Bone marrow (tissue), 2 donors: ENCODE measurements at places on chromosomes 2 and 18.

GRCh38 chr2:15638720-15639119 lies 47.1 kb downstream of the DDX1 start:
- DNase-seq: no peak

GRCh38 chr2:217225596-217225995 lies 365.7 kb upstream of the TNP1 start:
- DNase-seq: no peak

DNA sequence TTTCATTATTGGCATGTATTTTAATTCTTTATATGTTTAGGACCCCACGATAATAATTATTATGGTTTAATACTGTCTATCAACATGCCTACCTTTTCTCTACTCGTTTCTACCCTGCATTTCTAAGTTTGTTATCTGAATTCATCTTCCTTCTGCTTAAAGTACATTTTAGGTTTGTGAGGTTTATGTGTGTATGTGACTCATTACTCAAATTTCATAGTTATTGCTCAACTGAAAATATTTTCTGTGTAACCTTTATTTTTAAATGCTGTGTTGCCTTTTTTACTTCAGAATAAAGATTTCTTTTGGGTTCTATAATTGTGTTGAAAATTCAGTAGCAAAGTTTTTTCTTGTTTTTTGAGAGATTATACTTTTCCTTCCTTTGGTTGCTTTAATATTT lies 933.9 kb upstream of the LRRTM1 start:
- DNase-seq: no peak

GRCh38 chr2:53737091-53737490 lies 30.5 kb upstream of the CHAC2 start:
- DNase-seq: no peak

DNA sequence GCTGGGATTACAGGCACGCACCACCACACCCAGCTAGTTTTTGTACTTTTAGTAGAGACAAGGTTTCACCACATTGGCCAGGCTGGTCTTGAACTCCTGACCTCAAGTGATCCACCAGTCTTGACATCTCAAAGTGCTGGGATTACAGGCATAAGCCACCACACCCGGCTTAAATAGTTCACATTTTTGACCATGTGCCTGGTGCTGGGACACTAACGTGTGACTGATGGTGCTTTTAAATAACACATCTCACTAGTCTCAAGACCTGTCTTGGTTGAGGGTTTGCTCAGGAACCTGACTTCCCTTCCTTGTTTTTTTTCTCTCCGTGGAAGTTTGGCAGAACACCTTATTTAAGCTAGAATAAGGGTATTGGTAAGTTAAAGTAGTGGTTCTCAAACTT lies 8.5 kb downstream of the FMNL2 start:
- DNase-seq: no peak
